GM23338 (cell line): ENCODE measurements at places on chromosomes 1 and 21. TPM values are rescaled to one million over a fixed set of nuclear protein-coding genes. Genes with fewer than 3 reads are reported as not detected.

GRCh38 chr1:33358114-33358794, 37.4 kb upstream of the A3GALT2 start:
- DNase-seq, result no peak

DNA sequence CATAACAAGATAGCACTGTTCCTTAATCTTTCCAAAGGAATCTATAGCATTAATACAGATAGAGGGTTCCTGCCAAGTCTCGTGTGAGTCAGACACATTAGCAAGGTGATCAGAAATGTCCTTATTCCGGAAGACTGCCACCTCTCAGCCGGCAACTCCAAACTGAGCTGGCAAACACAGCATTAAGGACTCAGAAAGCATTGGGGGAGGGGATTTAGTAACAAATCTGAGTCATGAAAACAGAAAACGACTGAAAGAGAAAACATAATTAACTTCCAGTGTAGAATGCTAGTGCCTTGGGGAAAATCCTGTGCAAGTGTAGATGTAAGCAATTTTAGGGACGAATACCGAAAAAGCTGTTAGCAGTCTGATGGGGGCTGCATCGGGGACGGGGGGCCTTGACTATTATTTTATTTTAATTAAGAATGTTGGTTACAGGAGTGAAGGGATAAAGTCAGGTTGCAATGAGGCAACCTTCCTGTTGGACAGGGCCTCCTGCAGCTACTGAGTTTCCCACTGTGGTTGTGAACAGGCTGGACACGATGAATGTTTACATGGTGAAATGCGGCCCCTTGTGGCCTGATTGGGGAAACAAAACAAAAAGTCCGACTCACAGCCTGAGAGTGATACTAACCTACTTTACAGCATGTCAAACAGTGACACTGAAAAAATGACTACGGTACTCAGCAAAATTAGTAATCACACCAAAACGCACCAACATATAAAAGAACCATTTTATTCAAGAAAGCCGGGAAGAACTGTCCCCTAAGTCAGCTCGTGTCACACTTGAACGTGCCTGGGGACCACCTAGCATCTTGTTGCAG, 20.7 kb downstream of the MIS18A start:
- peak; percentile 88 for DNase-seq

- DNase-seq, result peak; percentile 69
Measured at GRCh38 chr1:52296345-52296744, 69.7 kb downstream of the CC2D1B start.

DNA sequence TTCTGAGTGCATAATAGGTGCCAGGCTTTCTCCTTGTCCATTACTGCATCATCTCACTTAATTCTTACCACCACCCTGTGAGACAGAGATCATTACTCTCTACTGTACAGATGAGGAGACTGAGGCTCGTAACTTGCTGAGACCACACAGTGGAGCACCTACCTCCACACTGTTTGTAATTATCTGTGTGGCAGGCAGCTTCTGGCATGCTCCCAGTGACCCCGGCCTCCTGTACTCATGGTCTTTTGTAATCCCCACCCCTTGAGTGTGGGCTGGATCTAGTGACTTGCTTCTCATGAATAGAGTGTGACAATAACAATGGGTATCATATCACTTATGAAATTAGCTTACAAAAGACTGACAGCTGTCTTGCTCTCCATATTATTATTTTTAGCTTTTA, 407.3 kb downstream of the MATN1 start:
- DNase-seq, result no peak

GRCh38 chr1:10583641-10584040, 108.9 kb downstream of the PEX14 start:
- no peak for DNase-seq

GRCh38 chr1:203104789-203105390, 19.1 kb upstream of the MYOG start:
- no peak for DNase-seq

DNA sequence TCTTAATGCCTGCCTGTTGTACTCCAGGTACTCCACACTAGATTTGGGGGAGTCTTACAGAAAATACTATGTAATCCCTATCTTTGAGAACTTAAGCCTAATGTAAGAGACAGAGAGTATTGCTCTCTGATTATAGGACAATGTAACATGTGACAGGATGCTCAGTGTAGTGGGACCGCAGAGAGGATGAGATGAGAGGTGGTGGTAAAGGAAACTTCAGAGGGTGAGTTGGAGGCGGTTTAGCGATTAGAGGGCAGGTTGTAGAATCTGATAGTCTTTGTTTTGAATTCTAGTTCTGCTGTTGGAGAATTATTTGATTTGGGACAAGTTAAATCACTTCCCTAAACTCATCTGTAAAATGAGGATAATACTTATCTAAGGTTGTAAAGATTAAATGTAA, 5.4 kb downstream of the SOAT1 start:
- no peak for DNase-seq

DNA sequence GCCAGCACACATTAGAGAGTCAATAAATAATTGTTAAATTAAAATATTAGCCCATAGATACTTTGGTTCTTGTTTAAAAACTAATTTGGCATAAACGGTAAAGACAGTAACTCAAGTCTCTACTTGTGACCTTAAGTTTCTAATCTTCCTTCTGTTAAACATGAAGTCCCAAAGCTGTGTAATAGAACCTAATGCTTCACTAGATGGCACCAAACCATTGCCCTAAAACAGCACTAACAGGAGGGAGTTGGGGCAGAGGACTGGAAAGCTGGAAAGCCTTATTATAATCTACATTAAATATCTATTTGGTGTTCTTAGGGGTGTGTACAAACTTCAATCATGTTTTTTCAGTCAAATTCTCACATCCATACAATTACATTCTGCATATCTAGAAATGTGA, 176.7 kb downstream of the OLFM3 start:
- peak; percentile 75 for DNase-seq

GRCh38 chr1:10616696-10617095, 141.9 kb downstream of the PEX14 start:
- DNase-seq, result no peak

DNA sequence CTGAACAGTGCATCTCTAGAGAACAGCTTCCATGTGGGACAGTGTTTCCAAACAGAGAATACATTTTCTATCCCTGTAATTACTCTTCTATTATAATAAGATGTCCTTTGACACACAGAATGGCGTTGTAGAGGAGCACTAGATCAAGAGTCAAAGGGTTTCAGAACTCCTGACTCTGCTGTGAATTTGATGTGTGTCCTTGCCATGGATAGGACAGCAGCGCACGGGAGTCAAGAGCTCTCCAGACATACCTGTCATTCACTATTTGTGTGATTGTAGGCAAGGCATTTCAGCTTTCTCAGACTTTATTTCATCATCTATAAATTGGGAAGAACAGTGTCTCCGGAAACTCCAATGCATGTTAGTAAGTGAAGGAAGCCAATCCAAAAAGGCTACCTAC, 176.4 kb downstream of the RGS7 start:
- no peak for DNase-seq

DNA sequence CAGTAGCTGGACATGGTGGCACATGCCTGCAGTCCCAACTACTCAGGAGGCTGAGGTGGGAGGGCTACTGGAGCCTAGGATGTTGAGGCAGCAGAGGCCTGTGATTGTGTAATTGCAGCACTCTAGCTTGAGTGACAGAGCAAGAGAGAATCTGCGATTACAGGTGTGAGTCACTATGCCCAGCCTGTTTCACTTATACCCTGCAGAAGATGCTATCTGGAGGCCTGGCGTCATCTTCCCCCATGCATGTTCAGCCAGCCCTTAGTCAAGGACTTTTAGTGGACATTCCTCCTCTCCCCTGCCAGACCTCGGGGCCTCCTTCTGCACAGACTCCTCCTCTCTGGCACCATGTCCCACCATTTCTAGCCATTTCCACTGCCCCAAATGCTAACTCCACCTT, 36.3 kb upstream of the RCC2 start:
- no peak for DNase-seq

- peak; percentile 3 for DNase-seq
Measured at GRCh38 chr1:244231193-244231571, 180.1 kb downstream of the ZBTB18 start.

GRCh38 chr1:12573015-12573825, 44.8 kb downstream of the DHRS3 start:
- DNase-seq, result no peak

DNA sequence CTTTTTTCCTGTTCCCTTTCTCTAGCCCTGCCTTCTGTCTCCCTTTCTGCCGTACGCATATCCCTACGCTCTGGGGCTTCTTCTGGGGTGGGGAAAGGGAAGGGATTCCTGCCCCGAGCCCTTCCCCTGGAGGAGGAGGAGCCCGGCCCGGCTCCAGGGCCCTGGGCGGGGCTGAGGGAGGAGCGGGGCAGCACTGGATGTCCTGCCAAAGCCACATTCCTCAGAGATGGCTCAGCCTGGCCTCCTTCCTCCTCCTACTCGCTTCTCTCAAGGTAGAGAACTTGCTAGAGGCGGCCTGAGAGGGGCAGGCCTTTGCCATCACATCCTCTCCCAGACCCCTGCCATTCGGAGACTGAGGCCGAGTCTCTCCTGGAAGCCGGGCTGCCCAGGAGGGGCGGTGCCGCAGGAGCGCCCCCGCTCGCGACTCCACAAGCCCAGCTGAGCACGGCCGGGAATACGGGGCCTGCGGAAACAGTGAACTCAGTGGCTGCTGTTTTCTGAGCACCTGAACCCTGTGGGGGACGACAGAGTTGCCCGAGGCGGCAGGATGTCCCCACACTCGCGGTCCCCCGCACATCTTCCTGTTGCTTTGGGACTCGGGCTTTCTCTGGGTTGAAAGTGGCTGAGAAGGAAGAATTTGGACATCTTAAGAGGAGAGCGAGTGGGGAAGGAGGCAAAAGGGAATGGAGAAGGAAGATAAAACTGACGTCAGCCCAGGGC, 12.2 kb downstream of the ADAMTSL4 start:
- DNase-seq, result peak; percentile 97

DNA sequence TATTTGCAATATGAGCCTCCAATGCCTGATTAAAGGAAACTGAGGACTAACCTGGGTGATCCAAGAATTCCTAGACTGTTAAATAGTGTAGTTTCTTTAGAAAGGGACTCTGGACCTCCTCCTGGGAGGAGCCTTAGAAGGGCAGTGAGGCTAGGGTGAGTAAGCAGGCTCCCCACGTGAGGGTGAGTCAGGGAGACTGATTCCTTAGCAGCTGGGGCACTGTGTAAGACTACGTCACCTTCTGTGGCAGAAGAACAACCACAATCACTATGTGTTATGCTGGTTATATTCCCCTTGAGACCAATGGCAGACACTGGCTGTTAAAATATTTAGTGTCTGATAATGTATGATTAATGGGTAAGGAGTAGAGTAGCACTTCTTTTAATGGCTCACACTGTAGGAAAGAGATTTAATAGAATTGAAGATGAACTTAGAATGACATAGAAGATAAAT, 53.3 kb upstream of the SYT14 start:
- DNase-seq, result no peak

DNA sequence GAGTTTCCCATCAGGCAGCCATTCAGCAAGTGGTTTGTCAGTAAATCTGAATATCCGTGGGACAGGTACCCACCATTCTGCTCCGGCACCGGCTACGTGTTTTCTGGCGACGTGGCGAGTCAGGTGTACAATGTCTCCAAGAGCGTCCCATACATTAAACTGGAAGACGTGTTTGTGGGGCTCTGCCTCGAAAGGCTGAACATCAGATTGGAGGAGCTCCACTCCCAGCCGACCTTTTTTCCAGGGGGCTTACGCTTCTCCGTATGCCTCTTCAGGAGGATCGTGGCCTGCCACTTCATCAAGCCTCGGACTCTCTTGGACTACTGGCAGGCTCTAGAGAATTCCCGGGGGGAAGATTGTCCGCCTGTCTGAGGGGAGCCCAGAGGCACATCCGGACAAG, 48.4 kb downstream of the B3GALT5 start:
- DNase-seq, result no peak

- DNase-seq, result no peak
Measured at GRCh38 chr1:219143735-219144134, 29.9 kb upstream of the LYPLAL1 start.

GRCh38 chr1:187634940-187635339, 806.2 kb downstream of the PLA2G4A start:
- no peak for DNase-seq

DNA sequence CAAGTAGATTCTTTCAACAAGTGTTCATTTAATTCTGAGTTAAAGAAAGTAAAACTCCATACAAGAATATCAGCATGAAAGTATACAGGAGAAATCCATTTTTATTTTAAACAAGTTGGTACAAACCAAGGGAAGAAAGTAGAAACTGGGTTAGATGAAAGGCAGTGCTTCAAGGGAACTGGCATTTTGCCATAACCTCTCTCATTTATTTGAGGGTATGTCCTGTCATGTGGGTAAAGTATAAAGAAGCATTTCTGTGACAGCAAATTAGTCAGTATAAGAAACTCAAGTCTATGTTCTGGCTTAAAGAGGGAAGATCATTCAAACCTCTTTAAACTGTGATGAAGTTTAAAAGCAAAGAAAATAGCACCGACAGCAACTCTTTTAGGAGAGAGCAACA, 32.0 kb downstream of the OLFM3 start:
- DNase-seq, result no peak

- no peak for DNase-seq
Measured at GRCh38 chr1:198007687-198008607, 90.8 kb downstream of the LHX9 start.

GRCh38 chr1:229553621-229554130, 4.8 kb downstream of the ABCB10 start:
- no peak for DNase-seq

- peak; percentile 96 for DNase-seq
Measured at GRCh38 chr1:155226188-155226909, 17.9 kb downstream of the MTX1 start.

DNA sequence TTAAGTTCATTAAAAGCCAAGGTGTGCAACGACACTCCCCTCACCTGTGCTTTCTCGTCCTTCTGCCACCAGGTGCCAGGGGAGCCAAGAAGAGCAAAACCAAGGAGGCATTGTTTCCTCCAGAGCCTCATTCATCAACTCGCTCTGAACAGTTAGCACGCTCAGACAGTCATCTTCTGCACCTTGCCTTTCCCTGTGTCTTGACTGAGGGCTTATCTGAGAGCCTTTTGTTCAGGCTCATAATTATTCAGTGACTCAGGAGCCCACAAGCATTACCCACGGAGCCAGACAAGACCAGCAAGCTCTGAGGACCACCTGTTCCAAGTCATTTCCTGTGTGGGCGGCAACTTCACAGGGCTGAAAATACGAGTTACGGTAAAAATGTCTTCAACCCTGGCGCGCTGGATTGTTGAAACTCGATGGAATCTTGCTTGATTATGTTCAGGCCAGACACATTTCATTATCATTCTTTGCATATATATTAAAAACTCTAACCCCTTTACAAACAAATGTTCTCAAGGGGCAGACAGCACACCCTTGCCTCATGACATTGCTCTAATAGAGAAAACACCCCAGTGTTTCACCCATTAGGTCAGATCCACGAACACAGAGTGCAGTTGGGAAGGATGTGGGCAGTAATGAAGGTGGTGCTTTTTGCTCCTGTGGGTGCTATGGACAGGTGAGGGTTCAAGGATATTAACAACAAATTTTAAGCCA, 89.7 kb upstream of the RUNX1 start:
- peak; percentile 8 for DNase-seq

GRCh38 chr21:39666026-39666425, 53.3 kb downstream of the B3GALT5 start:
- DNase-seq, result no peak

The SUCO gene
- 14.1 and 18.0 TPM in 2 replicates for polyA plus RNA-seq

The SLC9C2 gene
- not detected in 2 replicates for polyA plus RNA-seq

The COL24A1 gene
- 1.1 and 1.2 TPM in 2 replicates for polyA plus RNA-seq

The LCK gene
- 33.2 and 37.5 TPM in 2 replicates for polyA plus RNA-seq

The RAP1GAP gene
- polyA plus RNA-seq, result 4.3 and 5.0 TPM in 2 replicates

The DMBX1 gene
- 0.11 TPM in 1 of 2 replicates, not detected in the other for polyA plus RNA-seq

The SMG5 gene
- 21.3 and 25.9 TPM in 2 replicates for polyA plus RNA-seq

The SPSB1 gene
- polyA plus RNA-seq, result 2.1 and 2.4 TPM in 2 replicates

The TFF3 gene
- polyA plus RNA-seq, result 3.1 and 3.3 TPM in 2 replicates

The AMY2B gene
- 0.64 and 2.5 TPM in 2 replicates for polyA plus RNA-seq

The SEC16B gene
- 0.29 and 0.75 TPM in 2 replicates for polyA plus RNA-seq

The LRRC53 gene
- not detected in 2 replicates for polyA plus RNA-seq

The OR2L5 gene
- polyA plus RNA-seq, result not detected in 2 replicates

The RNF186 gene
- polyA plus RNA-seq, result not detected in 2 replicates

The CRNN gene
- polyA plus RNA-seq, result not detected in 2 replicates
